ENCODE measurements at places on chromosomes 7 and 10. TPM values are rescaled to one million over a fixed set of nuclear protein-coding genes. Genes with fewer than 3 reads are reported as not detected.

DNA sequence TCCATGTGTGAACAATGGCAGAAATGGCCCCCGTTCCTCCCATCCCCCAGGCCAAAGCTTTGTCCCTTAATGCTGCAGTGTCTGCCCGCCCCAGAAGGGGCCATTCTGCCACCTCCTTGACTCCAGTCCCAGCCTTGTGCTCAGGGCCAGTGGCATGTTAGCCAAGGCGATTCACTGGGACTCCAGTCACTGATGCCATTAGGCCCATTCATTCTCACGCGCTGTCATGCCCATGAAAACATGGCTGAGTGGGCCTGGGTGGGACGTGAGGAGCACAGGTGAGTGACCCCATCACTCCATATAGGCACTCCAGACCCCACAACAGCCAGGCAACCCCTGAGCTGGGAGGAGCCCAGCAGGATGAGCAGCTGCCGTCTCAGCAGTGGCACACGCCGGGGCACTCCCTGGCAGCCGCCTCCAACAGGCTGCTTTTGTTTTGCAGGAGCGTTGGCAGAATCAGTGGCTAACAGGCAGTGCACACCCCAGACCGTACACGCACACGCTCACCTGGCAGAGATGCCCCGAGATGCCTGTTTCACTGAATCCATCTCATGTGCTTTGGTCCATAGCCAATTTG, 79.5 kb downstream of the TCERG1L start:
- no peak for DNase-seq

DNA sequence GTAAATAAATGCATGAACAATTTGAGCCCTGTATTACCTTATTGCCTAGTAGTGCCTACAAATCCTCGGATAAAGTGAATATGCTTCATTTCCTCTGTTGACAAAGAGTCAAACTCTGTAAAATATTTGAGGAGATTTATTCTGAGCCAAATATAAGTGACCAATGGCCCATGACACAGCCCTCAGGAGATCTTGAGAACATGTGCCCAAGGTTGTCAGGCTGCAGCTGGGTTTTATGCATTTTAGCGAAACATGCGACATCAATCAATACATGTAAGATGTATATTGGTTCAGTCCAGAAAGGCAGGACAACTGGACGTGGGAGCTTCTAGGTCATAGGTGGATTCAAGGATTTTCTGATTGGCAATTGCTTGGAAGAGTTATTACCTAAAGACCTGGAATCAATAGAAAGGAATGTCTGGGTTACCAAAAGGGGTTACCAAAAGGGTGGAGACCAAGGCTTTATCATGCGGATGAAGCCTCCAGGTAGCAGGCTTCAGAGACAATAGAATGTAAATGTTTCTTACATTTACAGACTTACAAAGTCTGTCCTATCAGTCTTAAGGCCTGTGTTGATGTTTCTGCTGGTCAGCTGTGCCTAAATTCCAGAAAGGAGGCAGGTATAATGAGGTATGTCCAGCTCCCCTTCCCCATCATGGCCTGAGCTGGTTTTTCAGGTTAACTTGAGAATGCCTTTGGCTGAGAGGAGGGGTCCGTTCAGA, 220.1 kb upstream of the FZD1 start:
- DNase-seq = no peak

- DNase-seq = no peak
Observed at GRCh38 chr10:97157578-97158095, 28.1 kb downstream of the SLIT1 start.

- DNase-seq = no peak
Observed at GRCh38 chr10:94105226-94105625, 111.5 kb downstream of the PLCE1 start.

DNA sequence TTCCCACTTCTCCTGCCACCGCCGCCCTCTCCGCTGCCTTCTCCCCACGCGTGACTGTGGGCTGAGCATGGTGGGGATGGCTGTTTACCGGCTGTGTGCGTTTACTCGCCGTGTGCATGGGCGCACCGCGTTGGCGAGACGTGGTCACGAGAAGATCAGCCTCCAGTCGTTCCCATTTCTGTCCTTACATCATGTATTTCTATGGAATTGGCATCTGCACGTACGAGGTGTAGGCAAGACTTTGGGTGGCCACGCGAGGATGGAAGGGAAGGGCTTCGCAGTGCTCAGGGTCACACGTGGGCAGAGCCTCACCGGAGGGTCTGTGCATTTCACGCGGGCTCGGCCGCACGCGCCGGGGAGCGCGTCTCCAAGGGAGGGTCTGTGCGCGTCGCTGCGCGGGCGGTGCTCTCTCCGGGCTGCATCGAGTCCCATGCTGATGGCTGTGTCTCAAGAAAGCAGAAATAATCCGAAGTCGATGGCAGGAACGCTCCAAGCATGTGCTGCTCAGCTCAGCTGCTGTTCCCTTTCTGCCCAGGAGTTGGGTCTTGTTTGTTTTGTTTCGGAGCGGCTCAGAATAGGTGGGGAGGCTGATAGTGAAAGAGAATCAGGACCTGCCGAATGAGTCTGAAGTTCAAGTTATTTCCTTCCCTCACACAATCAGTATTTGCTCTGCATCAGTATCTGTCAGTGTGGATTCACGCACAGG, 973 bp downstream of the CAMK1D start:
- peak; percentile 73 for DNase-seq

GRCh38 chr7:26419198-26419597, 127.5 kb downstream of the SNX10 start:
- no peak for DNase-seq

DNA sequence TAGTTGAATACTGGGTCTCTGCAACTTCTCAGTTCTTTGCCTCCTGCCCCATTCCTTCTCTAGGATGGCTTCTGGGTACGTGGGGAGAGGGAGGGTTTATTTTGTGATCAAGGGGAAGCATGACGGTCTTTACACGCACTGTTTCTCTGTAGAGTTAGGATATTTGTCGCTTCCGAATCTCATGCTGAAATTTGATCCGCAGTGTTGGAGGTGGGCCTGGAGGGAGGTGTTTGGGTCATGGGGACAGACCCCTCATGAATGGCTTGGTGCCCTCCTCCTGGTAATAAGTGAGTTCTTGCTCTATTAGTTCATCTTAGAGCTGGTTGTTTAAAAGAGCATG, 311.2 kb downstream of the GALNT17 start:
- DNase-seq = no peak

- DNase-seq = no peak
Observed at GRCh38 chr7:38658921-38659320, 27.7 kb upstream of the AMPH start.

- DNase-seq = no peak
Observed at GRCh38 chr10:29157321-29157720, 131.5 kb upstream of the LYZL1 start.

KMT2C gene
- 34.0 TPM for polyA plus RNA-seq

POLR2J2 gene
- polyA plus RNA-seq = 6.2 TPM

ASB13 gene
- 8.8 TPM for polyA plus RNA-seq

ASB15 gene
- not detected for polyA plus RNA-seq

ITPRID1 gene
- polyA plus RNA-seq = not detected

GET4 gene
- 20.1 TPM for polyA plus RNA-seq
